Activated CD4-positive, CD25-positive, alpha-beta regulatory T cell (primary cell): ENCODE measurements at places on chromosomes 11 and 22.

- DNase-seq = no peak
Measured at GRCh38 chr11:7202412-7202811, 49.3 kb upstream of the SYT9 start.

DNA sequence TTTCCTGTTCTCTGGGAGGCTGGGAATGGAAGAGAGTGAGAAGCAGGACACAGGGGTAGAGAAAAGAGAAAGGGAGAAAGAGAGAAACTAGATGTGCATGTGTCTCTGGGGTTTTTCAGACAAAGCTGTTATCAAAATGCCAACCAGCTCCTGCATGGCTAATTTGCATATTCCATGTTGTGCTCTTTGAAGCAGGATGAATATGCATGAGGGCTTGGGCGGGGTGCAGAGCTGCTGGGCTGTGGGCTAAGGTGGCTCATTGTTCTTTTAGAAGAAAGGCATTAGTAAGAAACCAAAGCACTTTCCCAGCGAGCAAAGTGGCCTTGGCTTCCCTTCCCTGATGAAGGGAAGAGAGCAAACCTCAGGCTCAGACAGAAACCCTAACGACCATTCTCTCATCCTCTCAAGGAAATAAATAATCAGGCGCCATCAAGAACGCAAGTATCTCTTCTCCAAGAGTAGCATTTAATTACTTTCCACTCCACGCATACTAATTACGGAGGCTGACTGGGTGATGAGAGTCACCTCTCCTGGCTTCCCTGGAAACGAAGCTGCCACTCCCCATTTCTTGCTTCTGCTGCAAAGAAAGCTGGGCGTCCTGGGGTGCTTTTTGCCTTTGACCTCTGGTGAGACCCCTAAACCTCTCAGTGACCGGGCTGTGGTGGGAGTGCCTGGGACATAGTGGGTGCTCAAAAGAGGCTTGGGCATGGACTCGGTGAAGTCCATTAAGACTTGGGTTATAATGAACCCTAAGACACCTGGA, 54.2 kb downstream of the FEZ1 start:
- no peak for DNase-seq

GRCh38 chr11:12207384-12208150, 97.2 kb downstream of the MICAL2 start:
- DNase-seq = no peak

DNA sequence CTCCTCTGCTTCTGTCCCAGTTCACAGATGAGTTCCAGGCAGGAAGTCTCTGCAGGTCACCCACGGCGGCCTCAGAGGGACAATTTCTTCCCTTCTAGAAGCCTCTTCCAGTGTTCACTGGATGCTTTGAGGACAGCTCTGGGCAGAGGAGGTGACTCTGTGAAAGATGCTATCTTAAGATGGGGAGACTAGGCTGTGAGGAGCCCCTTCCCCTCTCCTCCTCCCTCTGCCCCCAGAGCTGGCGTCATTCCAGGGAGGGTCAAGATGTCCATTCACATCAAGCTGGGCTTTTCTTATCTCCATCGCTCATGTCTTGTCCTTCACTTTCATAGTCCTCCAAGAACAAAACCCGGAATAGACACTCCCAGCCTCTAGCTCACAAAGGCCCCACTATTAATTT, 3.3 kb downstream of the APLNR start:
- no peak for DNase-seq

DNA sequence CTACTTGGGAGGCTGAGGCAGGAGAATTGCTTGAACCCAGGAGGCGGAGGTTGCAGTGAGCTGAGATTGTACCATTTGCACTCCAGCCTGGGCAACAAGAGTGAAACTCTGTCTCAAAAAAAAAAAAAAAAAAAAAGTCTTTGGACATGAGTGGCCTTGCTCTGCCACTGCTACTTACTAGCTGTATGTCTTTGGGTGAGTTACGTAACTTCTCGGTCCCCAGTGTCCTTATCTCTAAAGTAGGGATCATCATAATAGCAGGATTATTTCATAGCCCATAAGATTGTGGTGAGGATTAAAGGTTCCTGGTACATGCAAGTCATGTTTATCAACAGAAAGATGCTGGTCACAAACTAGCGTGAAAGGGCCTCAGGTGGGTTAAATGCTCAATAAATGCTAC, 53.9 kb upstream of the HEPHL1 start:
- DNase-seq = no peak

DNA sequence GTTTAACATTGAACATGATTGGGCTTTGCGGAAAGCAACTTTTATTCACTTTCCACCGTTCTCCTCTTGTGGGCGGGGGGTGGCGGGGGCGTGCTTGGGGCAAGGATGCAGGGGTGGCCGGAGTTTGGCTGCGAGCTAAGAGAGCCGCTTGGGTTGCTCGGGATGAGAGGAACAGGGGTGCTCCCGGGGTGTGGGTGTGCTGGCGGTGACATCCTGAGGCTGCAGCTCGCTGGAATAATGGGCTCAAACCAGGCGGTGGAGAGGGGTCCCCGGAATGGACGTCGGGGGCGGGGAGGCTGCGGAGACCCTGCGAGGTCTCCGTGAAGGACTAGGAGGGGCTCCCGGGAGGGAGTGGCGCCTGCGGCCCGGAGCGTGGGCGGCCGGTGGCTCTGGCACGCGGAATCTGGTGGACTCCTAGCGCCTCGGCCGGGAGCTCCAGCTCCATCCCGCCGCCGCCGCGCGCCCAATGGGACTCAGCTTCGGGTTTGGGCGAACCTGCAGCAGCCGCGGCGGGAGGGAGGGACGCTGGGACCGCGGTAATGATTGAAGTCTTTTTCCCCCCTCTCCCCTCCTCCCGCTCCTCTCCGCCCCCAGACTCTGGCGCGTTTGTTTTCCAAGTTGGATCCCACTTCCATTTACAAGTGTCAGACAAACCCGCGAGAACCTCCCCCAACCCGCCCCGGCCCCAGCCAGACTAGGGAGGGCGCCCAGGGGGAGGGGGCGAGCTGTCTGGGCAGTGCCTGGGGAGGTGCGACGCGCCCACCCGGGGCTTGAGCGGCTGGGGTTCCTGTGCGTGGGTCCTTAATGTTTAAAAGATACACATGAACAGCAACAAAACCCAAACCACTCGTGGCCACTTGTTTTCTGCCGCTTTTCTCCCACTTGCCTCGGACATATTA, 2.0 kb downstream of the FAT3 start:
- no peak for DNase-seq

DNA sequence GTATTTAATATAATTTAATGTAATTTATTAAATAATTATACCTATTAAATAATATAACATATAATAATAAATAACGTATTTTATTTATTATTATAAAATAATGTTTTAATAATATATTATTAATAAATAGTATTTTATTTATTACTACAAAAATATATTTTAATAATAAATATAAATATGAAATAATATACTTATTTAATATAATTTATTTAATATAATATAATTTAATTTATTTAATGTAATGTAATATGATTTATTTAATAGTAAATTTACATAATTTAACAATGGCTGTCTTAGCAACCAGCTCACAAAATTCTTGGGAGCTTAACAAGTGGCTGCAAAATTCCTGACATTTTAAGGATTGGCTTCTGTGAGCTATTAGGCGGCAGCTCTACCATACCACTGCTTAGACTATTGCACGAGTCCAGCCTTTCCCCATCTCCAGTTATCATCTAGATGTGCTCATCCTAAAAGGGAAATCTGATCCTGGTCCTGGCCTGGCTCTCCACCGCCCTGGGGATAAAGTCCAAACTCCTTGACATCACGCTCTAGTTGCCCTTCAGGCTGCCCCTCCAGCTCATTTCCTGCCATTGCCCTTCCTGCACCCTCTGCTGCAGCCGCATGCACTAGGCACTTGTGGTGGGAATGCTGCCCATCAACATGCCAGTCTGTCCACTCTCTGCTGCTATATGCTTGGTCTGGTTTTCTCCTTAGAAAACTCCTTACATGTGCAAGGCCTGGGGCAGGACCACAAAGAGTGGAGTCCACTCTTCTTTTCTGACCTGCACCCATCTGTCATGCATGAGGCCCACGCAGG, 9.8 kb downstream of the MMP20 start:
- DNase-seq = no peak

GRCh38 chr22:50485221-50486131, 1.2 kb upstream of the MIOX start:
- no peak for DNase-seq

- DNase-seq = no peak
Measured at GRCh38 chr11:126346586-126346940, 8.9 kb upstream of the ST3GAL4 start.

DNA sequence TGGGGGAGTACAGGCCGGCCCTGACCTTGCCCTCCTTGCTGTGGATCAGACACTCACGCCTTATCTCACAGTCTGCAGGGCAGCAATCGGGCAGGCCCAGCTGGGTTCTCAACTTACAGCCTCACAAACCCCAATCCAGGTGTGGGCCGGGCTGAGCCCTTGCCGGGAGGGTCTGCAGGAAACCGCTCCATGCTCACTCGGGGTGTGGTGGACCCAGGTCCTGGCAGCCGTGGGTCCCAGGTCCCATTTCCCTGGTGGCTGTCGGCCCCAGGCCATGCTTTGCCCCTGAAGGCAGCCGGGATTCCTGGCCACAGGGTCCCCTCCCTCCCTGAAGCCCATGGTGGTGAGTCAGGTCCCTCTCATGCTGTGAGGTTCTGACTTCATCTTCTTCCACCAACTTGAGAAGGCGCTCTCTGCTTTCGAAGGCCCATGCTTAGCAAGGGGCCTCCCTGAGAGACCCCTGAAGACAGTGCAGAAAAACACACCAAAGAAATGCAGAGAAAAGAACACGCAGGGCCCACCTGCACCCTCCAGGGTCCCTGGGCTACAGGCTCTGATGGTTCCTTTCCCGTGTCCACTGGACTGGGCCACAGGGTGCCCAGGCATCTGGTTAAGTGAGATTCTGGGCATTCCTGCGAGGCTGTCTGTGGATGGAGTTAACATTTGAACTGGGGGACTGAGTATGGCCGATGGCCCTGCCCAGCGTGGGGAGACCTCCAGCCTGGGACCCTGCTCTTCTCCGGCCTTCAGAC, 588.2 kb downstream of the BRD1 start:
- no peak for DNase-seq

DNA sequence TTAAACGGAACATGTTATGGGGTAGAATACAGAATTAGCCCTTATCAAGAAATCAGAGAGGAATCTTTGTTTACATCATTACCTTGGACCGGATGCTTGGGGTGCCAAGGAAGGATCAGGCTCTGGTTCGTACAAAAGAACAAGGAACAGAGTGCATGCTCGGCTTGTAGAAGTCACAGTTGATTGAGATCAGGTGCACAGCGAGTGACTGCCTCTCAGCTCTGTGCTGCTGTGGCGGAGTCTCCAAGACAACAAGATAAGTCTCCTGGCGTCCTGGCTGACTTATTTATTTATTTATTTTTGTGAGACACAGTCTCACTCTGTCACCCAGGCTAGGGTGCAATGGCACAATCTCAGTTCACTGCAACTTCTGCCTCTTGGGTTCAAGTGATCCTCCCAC, 31.8 kb downstream of the GLB1L2 start:
- no peak for DNase-seq

DNA sequence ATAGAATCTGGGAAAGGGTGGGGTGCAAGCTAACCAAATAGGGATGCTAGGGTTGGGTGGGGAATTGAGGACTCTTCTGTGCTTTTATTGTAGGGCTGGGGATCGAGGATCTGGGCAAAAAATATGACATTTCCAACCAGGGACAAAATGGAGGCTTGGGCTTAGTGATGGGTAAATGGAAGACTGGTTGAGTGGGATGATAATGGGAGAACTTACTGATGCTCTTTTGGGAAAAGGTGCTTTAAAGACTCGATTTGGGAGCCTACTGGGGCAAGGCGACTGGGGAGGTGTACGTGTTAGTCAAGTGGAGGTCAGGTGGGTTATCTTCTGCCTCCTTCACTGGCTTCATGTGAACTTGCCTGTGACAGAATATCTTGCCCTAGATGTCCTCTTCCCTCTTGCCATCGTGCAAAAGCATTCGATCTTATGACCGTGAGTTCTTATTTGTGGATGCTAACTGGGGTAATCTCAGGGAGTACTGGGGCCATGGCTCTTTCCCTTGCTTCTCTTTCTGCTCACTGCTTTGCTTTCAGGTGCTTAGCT, 10.4 kb upstream of the RBM4 start:
- DNase-seq = no peak

- no peak for DNase-seq
Measured at GRCh38 chr11:35210876-35211546, 72.0 kb downstream of the CD44 start.

GRCh38 chr11:100863080-100863581, 176.0 kb downstream of the ARHGAP42 start:
- no peak for DNase-seq

DNA sequence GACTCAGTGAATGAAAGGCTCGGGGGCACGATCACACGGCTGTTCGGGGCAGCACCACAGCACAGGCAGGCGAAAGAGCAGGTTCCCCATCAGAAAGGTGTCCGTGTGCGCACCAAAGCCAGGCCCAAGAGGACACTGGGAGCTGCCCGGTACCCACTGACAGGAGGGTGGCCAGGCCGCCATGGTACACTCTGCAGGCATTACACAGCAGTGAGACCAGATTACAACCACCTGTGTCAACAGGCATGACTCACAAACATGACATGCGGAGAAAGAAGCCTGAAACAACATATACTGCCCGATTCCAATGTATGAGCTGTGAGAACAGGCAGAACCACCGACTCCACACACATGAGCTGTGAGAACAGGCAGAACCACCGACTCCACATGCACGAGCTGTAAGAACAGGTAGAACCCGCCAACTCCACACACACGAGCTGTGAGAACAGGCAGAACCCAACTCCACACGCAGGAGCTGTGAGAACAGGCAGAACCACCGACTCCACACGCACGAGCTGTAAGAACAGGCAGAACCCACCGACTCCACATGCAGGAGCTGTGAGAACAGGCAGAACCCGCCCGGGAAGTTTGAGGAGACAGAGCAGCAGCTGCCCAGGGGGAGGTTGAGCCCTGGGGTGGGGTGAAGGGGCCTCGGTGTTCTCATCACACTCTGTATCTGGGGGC, 32.6 kb downstream of the KIAA0930 start:
- DNase-seq = no peak

GRCh38 chr11:94649254-94649653, 82.1 kb downstream of the PIWIL4 start:
- no peak for DNase-seq

DNA sequence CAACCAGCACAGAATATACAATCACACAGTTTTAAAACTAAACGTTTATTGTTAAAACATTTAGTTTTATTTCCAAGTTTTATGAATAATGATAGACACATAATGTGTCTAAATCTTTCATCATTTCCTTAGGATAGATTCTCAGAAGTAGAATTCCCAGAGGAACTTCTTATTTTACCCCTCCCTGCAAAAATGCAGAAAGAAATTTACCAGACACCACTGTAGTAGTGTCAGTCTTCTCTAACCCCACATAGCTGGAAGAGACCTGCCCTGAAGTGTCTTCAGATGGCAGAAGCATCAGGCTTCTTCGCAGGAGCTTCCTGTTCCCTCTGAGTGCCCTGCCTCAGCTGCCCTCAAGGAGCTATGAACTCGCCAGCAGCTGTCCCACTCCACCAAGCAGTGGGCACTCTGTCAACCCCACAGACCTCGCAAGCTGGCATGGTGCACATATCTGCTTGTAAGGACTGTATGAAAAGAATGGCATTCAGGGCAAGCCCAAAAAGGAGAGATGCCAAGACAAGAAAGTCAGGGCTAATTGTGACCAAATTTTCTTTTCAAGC, 28.5 kb upstream of the PAK1 start:
- no peak for DNase-seq
